Airway epithelial cell (primary cell): ENCODE measurements at places on chromosomes 5 and 9. TPM values are rescaled to one million over a fixed set of nuclear protein-coding genes. Genes with fewer than 3 reads are reported as not detected.

NR6A1 gene
- total RNA-seq: 1.4 TPM in 2 replicates

GRM6 gene
- not detected in 2 replicates for total RNA-seq

PCDHB9 gene
- 0.07 TPM in 1 of 2 replicates, not detected in the other for total RNA-seq

NUTM2F gene
- not detected in 2 replicates for total RNA-seq

TAF11L5 gene
- not detected in 2 replicates for total RNA-seq

CSF2 gene
- 0.28 TPM in 1 of 2 replicates, not detected in the other for total RNA-seq
